ENCODE measurements at places on chromosomes 5 and 9.

- peak; percentile 80 for DNase-seq
Measured at GRCh38 chr5:169980418-169981053, at the start of gene INSYN2B. TSS of gene INSYN2B (minus strand) at chr5:169980495. CDS start at chr5:169883898, 96,597 bp downstream.

- no peak for DNase-seq
Measured at GRCh38 chr9:12640866-12641636, 52.1 kb upstream of the TYRP1 start.

DNA sequence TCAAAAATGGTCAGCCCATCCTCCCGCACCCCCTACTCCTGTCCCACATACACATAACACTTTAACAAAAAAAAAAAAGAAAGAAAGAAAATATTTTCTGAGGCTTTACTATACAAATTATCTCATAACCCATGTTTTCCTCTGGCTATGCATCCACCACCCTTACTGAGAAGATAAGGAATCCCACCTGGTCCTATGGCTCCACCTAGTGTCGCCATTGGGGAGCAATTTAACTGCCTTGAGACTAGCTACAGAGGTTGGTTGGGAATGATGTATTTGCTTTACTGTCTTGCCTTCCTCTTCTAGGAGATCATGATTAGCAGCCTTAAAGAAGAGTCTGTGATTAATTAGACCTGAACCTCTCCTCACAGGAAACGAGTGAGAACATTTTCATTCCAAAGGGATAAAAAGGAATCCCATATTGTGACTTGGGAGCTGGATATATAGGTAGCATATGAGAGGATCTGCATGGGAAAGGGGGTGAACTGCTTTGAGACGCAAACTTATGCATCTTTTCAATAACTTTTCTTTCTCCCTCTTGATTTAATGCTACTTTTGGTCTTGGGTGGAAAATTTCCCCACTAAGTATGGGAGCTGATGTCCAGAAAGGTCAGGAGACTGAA, 77.7 kb upstream of the SELENOP start:
- peak; percentile 70 for DNase-seq

DNA sequence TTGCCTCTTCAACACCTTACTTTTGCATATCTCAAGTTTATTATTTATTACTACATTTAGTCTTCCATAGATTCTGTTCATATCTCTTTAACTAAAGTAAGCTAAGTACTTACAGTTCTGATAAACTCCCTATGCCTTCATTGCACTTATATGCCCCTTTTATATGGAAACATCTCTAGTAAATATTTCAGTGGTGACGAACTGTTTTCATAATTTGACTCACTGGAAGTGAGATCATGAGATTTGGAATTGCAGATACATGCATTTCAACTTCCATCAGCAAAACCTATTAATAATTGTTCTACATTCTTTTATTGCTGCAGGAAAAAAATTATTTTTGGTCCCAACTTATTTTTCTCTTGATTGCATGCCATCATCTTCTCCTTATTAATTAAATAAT, 263.5 kb downstream of the CD180 start:
- DNase-seq, result no peak

GRCh38 chr5:95410279-95410678, 19.1 kb downstream of the FAM81B start:
- no peak for DNase-seq

DNA sequence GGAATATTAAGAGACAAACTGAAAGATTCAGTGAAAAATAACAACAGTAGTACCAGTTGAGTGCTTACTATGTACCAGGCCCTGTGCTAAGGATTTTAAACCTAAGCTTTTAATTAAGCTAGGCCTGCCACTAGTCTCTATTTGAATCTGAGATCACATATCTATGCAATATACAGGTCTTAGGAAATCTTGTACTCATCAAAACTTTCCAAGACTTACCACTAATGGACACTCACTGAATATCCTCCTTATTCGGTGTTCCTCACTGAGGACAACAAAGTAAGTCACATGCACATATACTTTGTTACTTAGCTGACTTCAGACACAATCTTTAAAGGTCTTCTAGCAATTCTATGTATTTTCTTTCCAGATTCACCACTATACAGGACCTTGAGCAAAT, 32.6 kb downstream of the DIAPH1 start:
- DNase-seq, result no peak

GRCh38 chr5:99059685-99060084, 130.9 kb upstream of the CHD1 start:
- no peak for DNase-seq

- no peak for DNase-seq
Measured at GRCh38 chr5:55480781-55481180, 54.0 kb downstream of the PLPP1 start.

DNA sequence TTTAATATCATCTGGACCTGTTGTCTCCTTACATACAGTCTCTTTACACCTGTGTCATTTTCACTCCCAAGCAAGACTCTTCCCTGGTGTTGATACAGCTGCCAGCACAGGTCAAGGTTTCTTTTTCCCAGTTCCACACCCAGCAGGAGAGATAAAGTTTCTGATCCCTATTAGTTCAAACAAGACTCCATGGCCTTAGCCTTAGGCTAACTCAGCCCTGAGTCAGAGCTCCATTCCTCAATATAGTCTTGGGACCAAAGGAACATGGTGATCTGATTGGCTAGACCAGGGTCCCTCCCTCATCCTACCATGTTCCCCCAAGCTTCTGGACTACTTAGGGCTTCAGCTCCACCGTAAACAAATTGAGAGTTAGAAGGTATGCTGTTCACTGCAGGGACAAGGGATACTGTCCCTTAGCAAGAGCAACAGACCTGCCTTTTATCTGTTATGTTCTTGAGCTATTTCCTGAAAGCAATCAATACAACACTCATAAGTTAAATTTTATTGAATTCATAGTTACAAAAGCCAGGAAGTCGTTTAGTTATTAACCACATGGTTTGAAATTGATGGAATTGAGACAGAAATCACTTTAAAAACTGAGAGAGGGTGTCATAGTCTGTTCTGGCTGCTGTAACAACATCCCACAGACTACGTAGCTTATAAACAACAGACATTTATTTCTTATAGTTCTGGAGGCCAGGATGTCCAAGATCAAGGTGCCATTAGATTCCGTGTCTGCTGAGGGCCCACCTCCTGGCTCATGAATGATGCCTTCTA, 20.5 kb downstream of the SLC1A1 start:
- no peak for DNase-seq

DNA sequence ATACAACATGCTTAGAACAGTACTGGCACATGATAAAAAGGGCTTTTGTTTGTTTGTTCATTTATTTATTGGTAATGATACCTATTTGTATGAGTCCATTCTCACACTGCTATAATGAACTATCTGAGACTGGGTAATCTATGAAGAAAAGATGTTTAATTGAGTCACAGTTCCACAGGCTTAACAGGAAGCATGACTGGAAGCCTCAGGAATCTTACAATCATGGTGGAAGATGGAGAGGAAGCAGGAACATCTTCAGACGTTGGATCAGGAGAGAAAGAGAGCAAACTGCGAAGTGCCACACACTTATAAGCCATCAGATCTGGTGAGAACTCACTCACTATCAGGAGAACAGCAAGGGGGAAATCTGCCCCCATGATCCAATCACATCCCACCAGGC, 847.7 kb downstream of the CDH18 start:
- DNase-seq, result no peak

DNA sequence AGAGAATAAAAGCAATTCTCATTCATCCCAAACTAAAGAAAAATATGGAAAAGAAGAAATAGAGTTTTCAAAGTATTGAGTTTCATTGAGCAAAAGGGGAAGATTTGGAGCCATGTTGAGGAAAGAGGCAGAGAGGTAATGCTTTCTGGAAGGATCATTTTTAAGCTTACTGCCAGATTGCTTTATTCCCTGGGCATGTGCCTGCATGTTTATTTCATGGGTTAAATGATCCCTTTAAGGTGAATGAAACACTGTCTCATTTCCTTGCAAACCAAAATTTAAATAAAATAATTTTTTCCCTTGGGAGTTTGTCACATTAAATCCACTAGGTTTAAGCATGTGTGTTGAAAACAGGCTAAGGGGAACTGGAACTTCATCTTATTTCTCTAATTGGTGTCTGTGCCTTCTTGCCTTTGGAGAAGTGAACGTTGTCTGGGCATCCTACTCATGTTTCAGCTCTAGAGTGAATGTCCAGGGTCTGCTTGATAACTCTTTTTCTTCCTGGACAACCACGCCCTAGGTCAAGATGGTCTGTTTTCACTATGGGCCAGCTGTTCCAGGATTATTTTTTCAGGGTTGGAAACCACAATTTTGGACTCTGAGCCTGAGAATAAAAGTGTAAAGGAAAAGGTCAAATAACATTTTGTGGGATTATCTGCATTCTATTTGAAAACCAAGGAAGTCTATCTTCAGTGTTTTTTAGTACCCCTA, 114.1 kb upstream of the ELL2 start:
- no peak for DNase-seq

- no peak for DNase-seq
Measured at GRCh38 chr9:92714787-92715487, 45.0 kb upstream of the IPPK start.

DNA sequence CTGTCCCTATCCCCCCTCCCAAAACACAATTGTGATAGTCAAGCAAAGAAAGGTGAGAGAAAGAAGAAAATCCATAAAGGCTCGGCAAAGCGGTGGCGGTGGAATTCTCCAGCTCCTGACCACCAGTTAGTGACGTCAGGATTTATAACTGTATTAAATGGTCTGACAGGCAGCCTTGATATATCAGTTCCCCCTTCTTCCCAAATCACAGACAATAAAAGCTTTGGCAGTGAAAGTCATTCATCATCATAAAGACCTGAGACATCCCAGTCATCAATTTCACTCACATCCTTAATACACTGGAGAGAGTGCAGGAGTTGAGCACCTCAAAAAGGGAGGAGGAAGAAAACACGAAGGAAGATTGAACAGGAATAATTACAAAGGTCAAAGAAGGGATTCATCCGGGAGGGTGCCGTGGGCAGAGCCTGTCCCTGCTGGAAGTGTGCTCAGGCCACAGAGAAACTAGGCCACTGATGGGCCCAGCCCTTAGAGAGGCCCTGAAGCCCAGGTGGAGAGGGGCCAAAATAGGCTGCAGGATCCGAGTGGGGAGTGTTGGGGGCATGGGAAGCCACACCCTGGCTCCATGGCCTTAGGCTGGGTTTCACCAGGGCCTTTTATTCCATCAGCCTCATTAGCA, 131.9 kb downstream of the PAX5 start:
- DNase-seq, result no peak

DNA sequence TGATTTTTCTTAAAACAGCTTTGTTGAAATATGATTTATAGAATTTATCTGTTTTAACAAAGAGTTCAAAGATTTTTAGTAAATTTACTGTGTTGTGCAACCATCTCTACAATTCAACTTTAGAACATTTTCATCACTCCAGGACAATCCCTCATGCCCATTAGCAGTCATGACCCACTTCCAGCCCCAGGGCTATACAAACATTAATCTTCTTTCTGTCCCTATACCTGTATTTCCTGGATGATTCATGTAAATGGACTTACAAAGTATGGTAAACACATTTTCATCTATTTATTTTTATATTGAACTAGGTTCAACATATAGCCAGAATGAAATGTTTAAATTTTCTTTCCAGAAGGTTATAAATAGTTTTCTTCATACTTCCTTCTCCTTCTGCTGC, 127.8 kb upstream of the CCDC180 start:
- DNase-seq, result no peak

DNA sequence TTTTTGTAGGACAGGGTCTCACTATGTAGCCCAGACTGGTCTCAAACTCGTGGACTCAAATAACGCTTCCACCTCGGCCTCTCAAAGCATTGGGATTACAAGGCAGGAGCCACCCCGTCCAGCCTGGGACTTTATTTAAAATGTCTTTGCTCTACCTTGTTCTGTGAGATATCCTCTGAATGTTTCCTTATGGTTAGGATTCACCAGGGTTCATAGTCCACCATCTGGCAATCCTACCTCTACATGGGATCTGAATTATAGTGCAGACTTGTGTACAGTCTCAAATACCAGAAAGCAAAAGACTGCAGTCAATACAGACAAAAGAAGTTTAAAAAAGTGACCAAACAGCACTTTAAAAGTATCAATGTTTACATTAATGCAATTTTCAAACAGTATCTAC, 10.1 kb downstream of the ISCA1 start:
- DNase-seq, result no peak

DNA sequence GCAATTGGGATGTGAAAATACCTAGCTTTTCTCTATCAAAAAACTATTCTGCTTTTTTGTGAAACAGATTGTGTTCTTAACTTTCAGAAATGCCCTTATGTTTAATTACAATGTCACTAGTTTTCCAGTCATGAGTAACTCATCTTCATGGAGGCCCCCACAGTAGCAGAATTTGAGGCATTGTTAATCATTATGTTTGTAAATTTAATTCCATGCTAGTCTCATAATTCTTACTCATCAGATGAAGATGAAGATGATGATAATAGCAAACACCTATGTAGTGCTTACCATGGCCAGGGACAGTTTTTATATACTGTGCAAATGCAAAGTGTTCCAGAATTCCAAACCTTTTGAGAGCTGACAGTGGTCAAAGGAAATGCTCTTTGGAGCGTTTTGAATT, 27.7 kb upstream of the F2R start:
- no peak for DNase-seq

GRCh38 chr5:157540707-157541446, 34.7 kb downstream of the ADAM19 start:
- DNase-seq, result no peak

- no peak for DNase-seq
Measured at GRCh38 chr5:117982691-117983090, 1005.7 kb downstream of the DTWD2 start.

DNA sequence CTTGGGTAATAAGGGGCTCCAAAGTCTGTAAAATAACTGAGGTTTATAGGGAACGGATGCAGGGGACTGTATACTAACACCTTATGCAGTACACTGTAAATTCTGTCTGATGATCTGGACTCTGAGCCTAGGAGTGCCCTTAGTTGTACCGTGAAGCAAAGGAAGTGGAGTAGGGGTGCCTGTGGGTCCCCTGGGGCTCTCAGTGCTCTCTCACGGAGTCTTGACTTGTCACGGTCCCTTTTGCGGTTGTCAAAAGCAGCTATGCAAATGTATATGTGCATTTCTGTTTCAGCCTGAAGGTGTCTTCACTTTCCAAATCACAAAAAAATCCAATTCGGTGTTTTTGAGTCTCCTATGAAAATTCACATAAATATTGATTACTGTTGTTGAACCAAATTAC, 17.8 kb downstream of the DMRT1 start:
- no peak for DNase-seq

DNA sequence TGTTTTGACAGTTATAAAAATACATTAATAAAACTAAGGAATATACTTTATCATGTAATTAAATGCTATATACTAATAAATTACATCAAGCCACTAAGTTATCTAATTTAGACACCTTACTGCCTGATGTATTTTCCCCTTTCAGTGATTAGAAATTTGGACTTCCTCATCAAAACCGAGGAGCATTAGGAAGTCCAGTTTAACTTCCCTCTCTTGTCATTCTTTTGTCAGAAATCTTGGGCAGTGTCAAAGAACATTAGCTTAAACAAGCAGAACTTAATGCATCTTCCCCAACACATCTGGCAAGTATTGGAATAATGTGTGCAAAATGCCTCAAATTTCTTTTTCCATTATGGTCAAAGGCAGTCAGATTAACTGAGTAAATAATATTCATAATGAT, 81.6 kb downstream of the PLPP1 start:
- DNase-seq, result no peak
